Fibroblast of upper back skin (primary cell): ENCODE measurements at places on chromosomes 3 and 15.

DNA sequence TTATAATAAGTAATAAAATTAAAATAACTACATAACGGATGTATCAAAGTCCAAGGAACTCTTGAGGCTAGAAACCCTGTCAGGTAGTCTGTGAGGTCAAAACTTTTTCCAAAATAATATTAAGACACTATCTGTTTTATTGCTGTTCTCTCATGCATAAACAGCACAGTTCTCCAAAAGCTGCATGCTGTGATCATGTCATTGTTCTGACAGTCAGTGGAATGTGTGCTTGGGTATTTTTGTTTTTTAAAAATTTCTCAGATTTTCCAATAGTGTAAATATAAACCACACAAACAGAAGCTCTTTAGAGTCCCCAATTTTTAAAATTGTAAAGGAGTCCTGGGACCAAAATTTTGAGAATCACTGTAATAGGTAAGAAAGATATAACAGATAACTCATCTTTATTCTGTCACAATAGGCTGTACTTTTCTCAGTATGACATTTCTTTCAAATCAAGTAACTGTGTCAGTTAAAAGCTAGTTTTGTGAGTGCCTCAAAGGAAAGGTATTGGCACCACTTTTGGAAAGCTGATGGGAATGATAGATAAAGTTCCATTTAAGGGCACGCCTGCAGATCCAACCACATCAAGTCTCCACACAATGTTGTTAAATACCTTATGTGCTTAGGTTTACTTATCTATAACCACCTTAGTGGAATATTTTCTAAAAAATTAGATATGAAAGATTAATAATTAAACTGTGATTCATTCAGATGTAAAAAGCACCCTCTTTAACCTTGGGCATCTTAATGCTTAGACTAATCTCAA is 49.3 kb downstream of the CEP152 start:
- DNase-seq, result no peak

- DNase-seq, result no peak
Measured at GRCh38 chr3:12015627-12016026, 11.4 kb downstream of the SYN2 start.

GRCh38 chr15:101349047-101349951 is 54.3 kb upstream of the SNRPA1 start:
- DNase-seq, result no peak

DNA sequence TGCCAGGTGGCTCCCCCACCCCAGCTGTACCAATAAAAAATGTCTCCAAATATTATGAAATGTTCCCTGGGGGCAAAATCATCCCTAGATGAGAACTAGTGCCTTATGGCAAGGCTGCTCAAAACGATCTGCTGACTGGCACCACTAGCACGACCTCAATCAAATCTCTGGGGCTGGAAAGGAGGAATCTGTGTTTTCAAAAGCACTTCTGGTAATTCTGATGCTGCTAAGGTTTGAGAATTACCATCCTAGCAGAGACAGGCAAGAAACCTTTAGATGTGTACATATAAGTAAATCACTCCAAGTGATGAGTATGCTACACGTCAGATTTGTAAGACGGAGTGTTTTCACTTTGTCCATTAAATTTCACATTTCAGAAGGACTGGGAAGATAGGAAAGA is 360.1 kb upstream of the THRB start:
- no peak for DNase-seq

- no peak for DNase-seq
Measured at GRCh38 chr3:64244011-64244942, 19.0 kb upstream of the PRICKLE2 start.

DNA sequence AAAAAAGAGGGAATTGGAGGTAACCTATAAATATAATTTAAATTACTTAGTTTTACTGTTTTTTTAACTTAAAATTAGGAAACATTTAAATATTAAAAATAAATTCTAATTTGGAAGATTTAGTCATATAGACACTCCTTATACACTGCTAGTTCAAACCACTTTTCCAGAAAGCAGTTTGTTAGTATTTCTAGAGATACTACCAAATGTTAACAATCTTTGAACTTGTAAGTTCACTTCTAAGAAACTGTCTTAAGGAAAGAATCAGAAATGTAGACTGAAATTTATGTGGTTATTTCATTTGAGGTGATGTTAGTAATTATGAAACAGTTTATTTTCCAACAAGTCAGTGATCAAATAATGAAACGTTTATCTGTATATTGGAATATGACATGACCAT is 22.7 kb downstream of the CTDSPL2 start:
- no peak for DNase-seq

DNA sequence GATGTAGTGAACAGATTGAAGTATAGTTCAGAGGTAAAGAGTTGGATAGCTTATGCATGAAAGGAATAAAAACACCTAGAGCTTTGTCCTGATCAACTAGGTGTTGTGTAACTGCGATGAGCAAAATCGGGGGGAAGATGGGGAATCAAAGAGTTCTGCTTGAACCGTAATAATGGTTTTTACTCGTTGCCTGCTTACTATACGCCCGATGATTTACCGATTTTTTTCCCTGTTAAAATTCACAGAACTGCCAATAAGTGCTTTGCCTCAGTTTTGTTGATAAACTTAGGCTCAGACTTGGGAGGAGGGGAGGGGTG is 783 bp upstream of the DNAJB11 start:
- DNase-seq, result no peak

DNA sequence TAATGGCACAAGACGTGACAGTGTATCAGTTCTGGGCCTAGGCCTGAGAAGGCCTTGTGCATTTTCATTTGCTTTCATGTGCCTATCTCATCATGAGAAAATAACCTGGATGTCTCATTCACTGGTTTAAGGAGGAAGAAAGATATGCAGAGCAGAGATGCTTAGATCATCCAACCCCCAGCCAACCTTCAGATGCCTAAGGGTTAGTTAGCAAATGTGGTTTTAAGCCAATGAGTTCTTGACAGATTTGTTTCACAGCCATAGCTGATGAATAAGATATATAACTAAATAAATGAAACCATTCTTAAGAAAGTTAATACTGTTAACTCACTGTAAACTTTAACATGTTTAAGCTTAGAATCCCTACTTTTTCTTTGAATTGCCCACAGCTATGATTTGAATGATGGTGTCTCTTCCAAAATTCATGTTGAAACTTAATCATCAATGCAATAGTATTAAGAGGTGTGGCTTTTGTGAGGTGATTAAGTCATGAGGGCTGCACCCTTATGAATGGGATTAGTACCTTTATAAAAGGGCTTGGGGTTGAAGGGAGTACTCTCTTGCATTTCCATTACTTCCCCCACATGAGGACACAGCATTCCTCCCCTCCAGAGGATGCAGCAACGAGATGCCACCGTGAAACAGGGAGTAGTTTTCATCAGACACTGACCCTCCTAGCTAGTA is 324.6 kb upstream of the TBC1D5 start:
- no peak for DNase-seq
